Esophagus muscularis mucosa (tissue), 4 donors: ENCODE measurements at places on chromosomes 12 and 14. TPM values are rescaled to one million over a fixed set of nuclear protein-coding genes. Genes with fewer than 3 reads are reported as not detected.

Gene RFX4
- total RNA-seq, result not detected

Gene PTGER2
- total RNA-seq, result 2.1 TPM

Gene GLIPR1L2
- 0.83 TPM for total RNA-seq

Gene ANKRD13A
- total RNA-seq, result 94.3 TPM

Gene EPS8
- 78.0 TPM for total RNA-seq

Gene GPRC5D
- total RNA-seq, result not detected

Gene ATF7
- 23.5 TPM for total RNA-seq

Gene CCDC175
- total RNA-seq, result not detected

Gene GPR65
- 2.5 TPM for total RNA-seq

Gene KRT73
- total RNA-seq, result not detected
